ENCODE measurements at places on chromosomes 4 and X. TPM values are rescaled to one million over a fixed set of nuclear protein-coding genes. Genes with fewer than 3 reads are reported as not detected.

DNA sequence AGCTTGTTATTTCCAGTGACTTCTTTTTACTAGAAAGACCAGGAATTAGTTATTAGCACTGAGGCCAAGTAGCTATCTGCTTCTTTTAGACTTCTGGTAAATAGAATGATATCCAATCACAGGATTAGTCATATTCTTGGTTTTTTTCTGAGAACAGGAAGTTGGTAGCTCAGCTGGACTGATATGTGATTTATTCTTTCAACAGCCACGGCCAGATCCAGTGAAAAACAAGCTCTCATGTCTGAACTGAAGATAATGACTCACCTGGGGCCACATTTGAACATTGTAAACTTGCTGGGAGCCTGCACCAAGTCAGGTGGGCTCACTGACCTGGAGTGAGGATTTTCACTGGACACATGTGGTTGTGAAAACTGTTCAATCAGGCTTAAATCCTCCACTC lies 48.6 kb downstream of the PDGFRA start:
- no peak for DNase-seq

GRCh38 chr4:25343671-25344070 lies 31.1 kb downstream of the ZCCHC4 start:
- no peak for DNase-seq

- peak; percentile 72 for DNase-seq
Measured at GRCh38 chrX:70433848-70434351, 10.7 kb upstream of the DLG3 start.

DNA sequence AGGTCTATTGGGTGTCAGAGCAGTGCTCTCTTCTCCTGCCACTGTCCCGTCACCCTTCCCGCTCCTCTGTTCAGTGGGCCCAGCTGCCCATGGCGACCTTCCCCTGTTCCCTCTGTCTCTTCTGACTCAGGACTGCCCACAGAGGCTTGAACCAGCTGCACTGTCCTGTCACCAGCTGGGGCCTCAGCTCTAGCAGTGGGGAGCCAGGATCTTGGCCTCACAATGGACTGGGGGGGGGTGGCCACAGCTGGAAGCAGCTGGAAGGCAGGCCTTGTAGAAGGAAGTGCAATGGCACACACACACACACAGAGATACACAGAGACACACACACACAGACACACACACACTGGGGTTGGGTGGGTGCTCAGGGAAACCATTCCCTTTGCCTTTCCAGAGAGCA lies 114.0 kb upstream of the PJA1 start:
- no peak for DNase-seq

DNA sequence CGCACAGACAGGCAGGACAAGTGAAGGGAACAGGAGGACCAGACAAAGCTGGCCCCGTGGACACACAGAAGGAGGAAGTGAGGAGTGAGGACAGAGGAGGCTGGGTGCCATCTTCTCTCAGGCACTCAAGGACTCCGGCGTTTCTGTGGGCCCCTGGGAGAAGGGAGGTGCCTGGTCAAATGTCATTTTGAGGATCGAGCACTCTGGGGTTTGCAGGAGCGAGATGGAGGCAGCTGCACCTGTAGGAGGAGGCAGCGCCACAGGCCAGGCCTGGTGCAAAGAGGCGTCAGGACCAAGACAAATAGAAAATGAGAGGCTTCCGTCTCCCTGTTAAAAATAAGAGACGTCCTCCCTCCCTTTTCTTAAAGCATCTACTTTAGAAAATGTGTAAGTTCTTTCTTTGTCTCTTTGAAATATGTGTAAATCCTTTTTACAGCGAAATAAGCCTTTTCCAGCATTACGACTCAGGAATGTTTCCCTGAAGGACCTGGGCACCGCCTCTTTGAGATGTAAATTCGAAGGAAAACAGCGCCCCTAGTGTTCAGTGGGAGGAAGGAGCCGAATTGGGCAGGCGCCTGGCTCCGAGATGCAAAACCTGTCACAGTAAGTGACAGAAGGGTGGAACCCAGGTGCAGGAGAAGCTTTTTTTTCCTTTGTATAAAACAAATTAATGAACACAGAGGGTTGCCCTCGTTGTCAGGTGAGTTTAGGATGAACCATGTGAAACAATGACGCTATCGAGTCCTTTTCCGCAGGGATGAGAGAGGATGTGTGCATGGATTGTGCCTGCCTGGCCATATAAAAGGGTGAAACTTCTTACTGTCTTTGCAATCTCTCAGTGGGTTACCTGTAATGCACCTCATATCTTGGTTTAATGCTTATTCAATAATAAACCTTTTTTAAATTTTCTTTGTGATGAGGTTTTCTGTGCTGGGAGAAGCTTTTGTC lies 1.4 kb upstream of the C4orf50 start:
- DNase-seq, result no peak

The TNIP3 gene
- 0.89 TPM for total RNA-seq

DNA sequence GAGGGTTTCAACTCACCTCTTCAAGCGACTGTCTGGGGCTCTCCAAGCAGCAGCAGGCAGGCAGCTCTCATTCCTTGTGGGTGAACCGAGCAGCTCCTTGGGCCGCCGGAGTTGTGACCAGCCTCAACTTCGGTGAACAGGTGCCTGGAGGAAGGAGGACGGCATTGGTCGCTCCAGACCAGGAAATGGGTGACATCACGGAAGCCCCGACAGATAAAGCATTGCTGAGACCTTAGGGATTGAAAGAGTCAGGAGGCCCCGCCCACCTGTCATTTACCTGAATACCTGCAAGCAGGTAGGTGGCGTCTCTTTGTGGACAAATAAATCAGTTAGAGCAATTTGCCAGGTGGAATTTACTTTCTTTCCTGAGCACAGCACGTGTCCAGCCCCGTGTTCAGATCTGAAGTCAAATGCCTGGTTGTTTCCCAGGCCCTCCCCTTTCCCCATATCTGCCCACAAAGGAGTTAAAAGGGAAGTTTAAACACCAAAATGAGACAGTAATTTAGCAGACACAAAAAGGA lies at the start of gene LNX1:
LNX1 (minus strand) TSS at position 115 of the 521 bp plus-strand sequence. CDS start 17,484 bp downstream, outside the sequence.
- DNase-seq, result peak; percentile 33

DNA sequence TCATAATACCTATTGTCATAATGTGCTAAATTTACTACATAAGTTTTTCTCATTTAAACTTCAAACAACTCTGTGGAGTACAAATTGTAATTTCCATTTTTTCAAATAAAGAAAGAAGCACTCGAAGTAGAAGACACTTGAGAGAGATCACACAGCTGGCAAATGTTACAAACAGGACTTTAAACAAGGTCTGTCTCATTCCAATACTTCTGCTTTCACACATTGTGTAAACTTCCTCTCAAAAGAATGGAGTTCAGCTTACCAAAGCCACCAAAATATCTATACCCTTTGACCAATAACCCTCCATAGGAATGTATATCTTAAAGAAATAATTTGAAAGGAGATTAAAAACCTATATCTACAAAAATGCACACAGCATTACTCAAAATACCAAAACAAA lies 88.3 kb downstream of the OPHN1 start:
- no peak for DNase-seq

DNA sequence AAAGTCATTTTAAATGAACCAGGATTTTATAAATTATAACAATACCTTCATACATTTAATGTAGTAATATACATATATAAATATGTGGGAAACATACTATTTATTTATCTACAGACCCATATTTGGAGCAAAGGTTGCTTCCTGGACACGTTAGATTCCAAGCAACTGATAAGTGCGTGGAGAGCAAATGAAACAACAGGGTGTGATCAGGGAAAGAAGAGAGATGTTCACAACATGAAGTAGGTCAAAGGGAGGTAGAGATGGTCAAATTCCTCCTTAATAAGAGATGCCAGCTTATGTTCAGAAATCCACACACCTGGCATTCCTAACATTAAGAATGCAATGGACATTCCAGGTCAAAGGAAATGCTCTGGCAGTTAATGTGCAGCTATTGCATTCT lies 53.1 kb upstream of the HPGD start:
- no peak for DNase-seq

The AFP gene
- 1.2 TPM for total RNA-seq

GRCh38 chr4:145283909-145284308 lies 103.5 kb upstream of the OTUD4 start:
- DNase-seq, result no peak

The ZDHHC15 gene
- total RNA-seq, result 0.11 TPM

- DNase-seq, result no peak
Measured at GRCh38 chr4:154004016-154004415, 215.1 kb upstream of the SFRP2 start.

The GAGE12E gene
- total RNA-seq, result not detected

Measured in upper lobe of left lung (tissue), 6 donors.